ENCODE measurements at places on chromosomes 7 and 10.

GRCh38 chr10:117175215-117175900, 21.9 kb upstream of the KCNK18 start:
- DNase-seq: no peak

DNA sequence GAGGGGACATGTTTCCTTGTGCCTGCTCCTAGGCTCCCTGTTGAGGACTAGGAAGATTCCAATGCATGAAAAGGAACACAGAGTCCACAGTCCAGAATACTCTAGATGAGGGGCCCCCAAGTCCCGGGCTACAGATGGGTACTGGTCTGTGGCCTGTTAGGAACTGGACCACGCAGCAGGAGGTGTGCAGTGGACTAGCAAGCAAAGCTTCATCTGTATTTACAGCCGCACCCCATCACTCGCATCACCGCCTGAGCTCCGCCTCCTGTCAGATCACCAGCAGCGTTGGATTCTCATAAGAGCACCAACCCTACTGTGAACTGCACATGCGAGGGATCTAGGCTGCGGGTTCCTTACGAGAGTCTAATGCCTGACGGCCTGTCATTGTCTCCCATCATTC, 233.0 kb upstream of the MKLN1 start:
- no peak for DNase-seq

- DNase-seq: no peak
Measured at GRCh38 chr7:101094376-101094775, 9.1 kb downstream of the TRIM56 start.

DNA sequence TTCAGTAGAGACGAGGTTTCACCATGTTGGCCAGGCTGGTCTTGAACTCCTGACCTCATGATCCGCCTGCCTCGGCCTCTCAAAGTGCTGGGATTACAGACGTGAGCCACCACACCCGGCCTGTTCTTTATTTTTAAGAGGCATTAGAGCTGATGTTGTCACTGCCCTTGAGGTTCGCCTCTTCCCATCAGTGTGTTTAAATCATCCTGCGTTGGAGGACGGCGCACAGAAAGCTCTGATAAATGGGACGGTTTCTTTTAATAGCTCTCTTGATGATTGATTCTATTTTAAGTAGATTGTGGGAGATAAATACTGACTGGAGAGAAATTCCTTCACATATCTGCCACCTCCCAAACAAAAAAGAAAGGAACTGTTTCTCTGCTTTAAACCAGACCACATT, 29.0 kb downstream of the UPP1 start:
- DNase-seq: no peak

DNA sequence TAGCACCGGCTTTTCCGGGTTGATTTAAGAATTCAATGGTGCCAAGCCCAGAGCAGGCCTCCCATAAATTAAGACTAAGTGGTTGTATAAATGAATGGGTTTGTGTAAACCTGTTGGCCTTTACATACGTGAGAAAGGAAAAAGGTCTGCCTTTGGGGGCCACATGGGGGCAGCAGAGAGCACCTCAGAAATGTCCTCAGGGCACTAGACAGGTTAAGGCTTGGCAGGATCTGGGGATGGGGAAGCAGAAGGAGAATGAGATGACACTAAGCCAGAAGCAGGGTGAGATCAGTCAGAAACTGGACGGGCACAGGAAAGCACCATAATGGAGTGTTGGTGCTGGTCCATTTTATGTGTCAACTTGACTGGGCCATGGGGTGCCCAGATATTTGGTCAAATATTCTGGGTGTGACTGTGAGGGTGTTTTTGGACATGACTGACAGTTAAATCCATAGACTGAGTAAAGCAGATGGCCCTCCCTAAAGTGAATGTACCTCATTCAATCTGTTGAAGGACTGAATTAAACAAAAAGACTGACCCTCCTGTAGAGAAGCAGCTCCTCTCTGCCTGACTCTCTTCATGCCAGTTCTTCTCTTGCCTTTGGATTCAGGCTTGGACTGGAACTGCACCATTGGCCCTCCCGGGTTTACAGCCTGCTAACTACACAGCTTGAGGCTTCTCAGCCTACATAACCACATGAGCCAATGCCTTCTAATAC, 58.9 kb downstream of the FRMPD2 start:
- DNase-seq: peak; percentile 13

DNA sequence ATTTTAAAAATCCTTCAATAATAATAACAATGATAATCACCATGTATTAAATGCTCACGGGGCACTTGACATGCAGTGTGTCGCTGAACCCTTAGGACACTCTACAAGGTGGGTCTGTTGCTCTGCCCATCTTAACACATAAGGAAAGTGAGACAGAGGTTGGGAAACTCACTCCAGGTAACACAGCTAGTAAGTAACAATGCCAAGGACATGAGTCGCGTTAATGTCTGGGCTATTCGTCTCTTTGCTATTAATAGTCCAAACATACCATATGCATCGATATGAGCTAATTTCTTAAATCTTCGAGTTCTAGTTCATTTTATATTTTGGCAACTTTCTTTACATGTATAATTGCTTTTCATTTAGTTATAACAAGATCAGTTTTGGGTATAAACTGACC, 79.5 kb downstream of the BEND7 start:
- no peak for DNase-seq

DNA sequence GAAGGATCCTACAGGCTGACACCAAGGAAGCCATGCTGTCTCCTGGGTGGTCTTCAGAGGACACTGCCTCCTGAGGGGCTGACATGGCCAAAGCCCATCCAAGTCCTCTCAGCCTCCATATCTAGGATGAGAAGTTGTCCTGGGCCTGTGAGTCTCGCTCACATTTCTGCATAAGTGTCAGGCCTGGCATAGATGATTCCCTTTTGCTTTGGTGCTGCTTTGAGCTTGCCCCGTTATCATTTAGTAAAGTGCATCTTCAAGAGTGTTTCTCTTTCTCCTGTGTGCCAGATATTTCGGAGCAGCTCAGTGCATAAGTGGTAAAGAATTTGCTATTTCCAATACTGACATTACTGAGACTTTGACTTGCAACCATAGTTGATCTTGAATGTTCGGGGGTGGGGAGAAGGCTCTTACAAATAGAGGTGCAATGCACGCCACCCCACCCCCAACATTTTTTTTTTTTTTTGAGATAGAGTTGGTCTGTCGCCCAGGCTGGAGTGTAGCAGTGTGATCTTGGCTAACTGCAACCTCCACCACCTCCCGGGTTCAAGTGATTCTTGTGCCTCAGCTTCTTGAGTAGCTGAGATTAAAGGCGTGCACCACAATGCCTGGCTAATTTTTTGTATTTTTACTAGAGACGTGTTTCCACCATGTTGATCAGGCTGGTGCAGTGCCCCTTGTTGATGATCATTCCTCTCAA, 9.1 kb downstream of the PTER start:
- no peak for DNase-seq

DNA sequence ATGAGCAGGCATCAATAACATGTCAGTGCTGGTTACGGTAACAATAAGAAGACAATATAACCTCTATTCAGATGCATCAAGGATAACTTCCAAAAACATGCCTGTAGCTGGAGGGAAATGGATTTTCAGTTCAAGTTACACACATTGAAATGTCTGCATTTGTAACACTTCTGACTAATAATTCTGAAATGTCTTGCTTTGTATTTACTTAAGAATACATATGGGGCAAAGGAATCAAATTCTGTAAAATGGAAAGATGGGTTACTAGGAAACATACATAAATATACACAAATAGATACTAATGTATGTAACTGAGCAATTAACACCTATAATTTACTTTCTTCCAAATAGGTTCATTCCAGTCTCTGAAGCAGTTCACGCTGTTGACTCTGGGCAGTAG, 18.6 kb upstream of the MTPN start:
- DNase-seq: no peak
